ENCODE measurements at places on chromosomes 7 and 10.

GRCh38 chr10:122988501-122988900, 8.3 kb downstream of the PSTK start:
- DNase-seq = no peak

DNA sequence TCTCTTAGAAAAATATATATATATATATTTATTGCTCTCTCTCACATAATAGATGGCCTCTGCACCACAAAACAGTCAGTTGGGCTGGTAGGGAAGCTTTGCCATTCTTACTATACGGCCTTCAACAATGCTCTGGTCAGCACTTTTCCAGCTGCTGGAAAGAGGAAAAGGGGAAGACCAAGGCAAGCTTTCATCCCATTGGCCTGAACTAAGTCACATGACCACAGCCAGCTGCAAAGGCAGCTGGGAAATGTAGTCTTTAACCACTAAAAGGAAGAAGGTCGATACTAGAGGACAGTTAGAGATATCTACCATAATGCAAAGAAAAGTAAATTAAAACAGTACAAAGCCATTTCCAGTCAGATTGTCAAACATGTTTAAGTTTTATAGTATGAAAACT, 58.4 kb upstream of the MACROH2A2 start:
- DNase-seq = peak; percentile 45

DNA sequence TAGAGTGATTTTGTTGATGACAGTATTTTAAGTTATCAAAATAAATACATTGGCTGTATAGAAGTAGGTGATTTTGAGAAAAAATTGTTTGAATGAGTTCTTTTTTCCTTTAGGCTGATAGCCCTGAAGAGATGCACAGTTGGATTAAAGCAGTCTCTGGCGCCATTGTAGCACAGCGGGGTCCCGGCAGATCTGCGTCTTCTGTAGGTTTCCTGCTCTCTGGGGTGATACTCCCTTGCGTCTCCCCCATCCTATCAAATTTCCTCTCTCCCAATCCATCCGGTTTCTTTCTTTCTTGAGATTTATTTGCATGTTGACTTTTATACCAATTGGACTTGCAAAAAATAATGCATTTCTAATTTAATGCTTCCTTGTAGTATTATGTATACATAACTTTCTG, 27.6 kb upstream of the ARMS2 start:
- DNase-seq = no peak

GRCh38 chr7:132866144-132866531, 215.8 kb downstream of the CHCHD3 start:
- DNase-seq = no peak

- DNase-seq = no peak
Observed at GRCh38 chr10:131911451-131911850, 10.6 kb downstream of the PPP2R2D start.

DNA sequence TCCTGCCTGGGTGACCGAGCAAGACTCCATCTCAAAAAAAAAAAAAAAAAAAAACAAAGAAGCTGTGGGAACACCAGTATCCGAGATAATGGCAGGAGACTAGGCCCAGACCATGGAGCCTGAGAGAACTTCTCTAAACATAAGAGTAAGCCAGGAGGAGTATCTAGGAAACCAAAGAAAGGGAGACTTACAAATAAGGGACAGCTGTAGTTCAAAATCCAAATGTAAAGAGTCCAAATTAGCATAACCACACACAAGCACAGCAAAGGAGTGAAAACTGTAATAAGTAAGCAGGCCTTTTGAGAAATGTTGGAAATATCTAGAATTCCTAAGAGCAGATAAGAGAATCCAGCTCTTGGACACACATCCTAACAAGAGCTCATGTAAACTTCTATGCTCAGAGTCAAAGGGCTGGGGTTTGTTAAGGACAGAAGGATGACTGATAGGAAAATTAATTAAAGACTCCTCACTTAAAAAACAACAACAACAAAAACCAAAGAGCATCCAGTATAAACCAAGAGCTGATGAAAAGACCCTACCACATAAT, 15.8 kb downstream of the ZNF25 start:
- DNase-seq = no peak

DNA sequence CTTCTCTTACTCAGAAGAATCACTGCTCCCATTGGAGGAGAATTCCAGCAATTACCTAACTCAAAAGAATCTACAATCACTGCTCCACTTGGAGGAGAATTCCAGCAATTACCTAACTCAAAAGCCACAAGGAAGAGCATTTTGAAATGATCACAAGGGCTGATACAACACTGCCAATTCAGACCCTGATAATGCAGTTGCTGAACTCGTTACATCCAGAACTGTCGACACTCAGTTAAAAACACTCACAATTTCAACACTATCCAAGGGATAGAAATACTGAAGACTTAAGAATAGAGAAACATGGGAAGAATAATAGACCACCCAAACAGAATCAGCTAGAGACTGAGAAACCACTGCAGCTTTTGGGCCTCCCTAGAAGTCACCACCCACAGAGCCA, 27.8 kb downstream of the AFAP1L2 start:
- DNase-seq = no peak

DNA sequence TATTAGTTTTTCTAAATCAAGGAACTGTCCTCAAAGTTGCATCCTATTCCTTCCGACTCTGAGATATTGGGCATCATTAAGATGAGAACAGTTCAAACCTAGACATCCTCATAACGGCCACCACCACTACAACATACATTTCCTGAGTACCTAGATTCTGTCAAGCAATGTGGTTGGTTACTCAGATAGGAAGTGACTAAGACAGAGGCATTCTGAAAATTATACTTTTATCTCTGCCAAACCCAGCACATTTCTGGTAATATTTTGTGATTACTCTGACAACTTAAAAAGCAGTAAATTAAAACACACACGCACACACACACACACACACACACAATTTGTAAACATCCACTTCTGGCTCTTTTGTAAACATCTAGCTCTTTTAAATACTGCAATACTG, 291.2 kb upstream of the MEOX2 start:
- DNase-seq = no peak

DNA sequence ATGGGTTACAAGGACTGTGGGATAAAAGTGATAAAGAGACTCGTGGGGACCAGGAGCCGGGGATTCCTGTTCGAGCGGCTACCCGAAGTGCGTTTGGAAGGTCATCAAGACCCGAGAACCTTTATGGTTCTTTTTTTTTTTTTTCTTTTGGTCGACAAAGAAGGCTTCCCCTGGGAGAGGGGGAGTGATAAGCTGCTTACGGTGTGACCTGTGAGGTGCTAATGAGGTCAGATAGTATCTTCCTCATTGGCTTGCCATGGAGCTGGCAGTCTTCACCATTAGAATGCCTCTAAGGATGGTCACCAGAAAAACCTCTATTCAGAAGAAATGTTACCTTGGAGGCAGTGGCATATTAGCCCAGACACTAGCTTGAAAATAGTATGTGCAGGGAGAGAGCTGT, 92.3 kb upstream of the STEAP4 start:
- no peak for DNase-seq

- no peak for DNase-seq
Observed at GRCh38 chr10:97128039-97128492, 57.7 kb downstream of the SLIT1 start.

DNA sequence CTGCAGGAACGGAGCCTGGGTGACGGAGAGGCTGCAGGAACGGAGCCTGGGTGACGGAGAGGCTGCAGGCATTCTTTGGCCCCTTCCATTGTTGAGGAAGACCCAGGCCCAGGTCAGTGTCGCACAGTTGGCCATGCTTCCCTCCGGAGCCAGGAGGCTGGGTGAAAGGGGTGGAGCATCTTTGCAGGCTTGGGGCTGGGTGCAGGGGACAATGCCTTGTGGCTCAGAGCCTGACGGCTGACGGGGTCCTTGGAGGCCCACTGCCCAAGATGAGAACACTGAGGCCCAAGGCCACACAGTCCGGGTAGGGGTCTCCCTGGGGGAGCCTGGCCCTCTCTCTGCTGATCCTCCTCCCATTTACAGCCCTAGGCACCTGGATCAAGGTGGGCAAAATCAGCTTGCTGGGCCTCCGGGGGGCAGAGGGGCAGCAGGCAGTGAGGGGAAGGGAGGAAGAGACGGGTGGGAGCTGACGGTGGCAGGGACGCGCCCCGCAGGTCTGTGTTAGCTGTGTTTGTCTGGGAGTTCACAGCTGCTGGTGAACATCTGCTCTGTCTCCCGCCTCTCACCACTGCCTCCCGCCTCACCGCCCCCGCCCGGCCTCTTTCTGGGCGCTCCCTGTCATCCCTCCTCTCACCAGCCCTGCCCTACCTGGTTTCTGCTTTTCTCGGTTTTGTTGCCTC, 30.6 kb upstream of the PCBD1 start:
- DNase-seq = no peak

- DNase-seq = no peak
Observed at GRCh38 chr10:79433324-79434222, 11.9 kb downstream of the ZCCHC24 start.

All from ACHN (cell line).